ENCODE measurements at places on chromosomes 4 and X.

DNA sequence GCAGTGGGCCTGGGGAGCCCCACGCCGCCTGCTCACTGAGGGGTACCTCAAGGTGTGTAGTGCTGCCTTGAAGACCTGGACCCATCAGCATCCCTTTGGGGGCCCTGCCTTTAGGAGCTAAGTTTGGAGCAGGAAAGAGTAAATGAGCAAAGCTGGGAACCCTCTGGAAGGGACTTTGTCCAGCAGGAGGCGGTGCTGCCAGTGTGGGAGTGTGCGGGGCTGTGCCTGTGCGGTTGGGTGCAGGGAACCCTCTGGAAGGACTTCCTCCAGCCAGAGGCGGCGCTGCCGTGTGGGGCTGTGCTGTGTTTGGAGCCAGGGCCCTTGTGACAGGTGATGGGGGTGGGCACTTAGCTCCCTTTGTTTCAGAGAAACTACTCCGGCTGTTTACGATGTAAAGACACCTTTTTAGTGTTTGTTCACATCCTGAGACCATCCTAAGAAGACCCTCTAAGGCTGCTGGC, 25.8 kb downstream of the RGS12 start:
- DNase-seq: no peak

DNA sequence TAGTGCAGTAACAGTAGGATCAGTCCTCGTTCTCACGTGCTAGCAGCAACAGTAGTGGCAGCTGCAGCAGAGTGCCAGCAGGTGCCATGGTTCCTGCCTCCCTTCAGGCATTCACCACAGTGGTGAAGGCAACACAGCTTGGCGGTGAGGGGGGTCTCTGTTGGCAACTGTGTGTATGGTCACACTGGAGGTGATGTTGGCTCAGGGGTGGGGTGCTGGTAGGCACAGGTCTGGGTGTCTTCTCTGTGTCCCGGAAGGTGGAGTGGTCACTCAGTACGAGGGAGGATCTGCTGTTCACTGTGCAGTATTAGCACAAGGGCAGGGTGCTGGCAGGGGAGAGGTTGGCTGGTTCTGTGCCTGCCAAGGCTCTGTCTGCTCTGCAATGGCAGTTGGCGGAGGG, 671.8 kb downstream of the CCSER1 start:
- DNase-seq: no peak

- DNase-seq: no peak
Measured at GRCh38 chrX:73965833-73966232, 338.1 kb upstream of the ZCCHC13 start.

- no peak for DNase-seq
Measured at GRCh38 chr4:189807031-189807430, 133.6 kb upstream of the FRG1 start.

DNA sequence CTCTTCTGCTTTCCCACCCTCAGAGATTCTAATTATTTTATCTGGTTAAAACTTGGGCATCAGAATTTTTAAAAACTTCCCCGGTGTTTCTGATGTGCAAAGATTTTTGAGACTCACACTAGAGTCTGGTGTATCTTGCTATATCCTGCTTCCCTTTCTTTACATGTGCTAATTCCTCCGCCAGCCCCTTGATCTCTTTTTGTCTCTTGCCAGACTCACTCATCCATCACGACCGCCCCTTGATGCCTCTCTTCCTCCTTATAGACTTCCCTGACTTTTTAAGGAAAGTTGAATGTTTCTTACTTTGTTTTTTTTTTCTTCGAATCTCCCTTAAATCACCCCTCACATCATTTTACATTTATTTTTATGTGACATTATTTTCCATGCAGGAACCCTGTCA, 274.9 kb upstream of the PITX2 start:
- no peak for DNase-seq

- peak; percentile 78 for DNase-seq
Measured at GRCh38 chrX:131752493-131753198, 208.8 kb downstream of the OR13H1 start.

GRCh38 chr4:37666625-37667071, 19.5 kb downstream of the RELL1 start:
- no peak for DNase-seq

DNA sequence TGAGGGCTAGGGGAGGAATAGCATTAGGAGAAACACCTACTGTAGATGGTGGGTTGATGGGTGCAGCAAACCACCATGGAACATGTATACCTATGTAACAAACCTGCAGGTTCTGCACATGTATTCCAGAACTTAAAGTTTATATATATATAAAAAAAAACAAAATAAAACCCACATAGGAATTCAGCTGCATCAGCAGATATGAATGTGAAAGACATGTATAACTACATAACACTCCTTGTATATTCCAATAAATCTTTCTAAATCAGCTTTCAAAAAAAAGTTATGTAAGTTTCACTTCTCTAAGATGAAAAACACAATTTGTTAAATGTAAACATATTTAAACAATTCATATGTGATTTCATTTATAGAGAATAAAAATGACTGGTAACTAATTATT, 6.0 kb downstream of the GC start:
- DNase-seq: no peak

DNA sequence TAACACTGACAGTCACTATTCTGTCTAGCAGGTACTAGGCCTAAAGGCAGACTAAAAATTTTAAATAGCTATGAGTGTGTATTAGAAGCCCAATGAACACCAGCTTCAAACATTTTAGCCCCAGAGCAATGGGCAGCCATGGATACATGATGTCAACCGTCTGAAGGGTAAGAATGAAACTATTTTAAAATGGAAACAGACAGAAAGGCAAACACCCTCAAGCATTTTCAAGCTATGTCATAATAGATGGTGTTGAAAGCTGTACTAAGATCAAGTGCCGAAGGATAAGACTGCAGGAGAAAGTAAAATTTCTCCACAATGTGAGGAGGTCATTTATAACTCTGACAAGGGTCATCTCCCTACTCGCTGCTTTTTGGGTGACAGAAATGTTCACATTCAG, 225.0 kb downstream of the COL25A1 start:
- no peak for DNase-seq

GRCh38 chrX:101219864-101220346, 319 bp downstream of the DRP2 start:
- DNase-seq: no peak

DNA sequence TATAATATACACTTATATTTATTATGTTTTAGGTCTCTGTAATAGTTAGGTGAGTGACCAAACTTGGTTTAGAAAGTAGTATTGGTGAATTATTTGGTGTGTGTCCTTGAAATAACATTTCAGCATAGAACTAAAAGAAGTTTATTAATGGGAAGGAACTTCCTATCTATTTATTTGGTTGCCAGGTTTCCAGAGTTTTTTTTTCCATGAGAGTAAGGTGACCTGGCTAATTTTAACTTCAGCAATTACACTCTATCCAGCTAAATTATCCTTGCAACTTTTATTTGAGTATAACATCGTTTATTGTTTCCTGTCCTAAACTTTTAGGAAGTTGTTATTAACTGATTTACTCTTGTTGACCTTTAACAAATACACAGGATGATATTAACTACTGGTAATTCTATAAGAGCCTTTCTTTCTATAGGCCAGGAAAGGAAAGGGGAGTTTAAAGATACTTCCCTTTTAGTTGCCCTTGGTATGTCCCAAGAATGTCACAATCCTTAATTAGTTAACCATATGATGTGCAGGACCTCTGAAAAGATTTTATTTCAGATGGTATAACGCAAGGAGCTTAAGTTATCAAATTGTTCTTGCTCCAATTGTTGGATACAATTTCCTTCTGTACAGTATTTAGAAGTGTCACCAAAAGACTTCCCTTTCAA, 18.9 kb downstream of the PRDM8 start:
- DNase-seq: no peak

GRCh38 chr4:159018062-159018629, 84.7 kb upstream of the RAPGEF2 start:
- no peak for DNase-seq

- DNase-seq: no peak
Measured at GRCh38 chrX:119094819-119095218, 22.0 kb downstream of the CT47C1 start.

DNA sequence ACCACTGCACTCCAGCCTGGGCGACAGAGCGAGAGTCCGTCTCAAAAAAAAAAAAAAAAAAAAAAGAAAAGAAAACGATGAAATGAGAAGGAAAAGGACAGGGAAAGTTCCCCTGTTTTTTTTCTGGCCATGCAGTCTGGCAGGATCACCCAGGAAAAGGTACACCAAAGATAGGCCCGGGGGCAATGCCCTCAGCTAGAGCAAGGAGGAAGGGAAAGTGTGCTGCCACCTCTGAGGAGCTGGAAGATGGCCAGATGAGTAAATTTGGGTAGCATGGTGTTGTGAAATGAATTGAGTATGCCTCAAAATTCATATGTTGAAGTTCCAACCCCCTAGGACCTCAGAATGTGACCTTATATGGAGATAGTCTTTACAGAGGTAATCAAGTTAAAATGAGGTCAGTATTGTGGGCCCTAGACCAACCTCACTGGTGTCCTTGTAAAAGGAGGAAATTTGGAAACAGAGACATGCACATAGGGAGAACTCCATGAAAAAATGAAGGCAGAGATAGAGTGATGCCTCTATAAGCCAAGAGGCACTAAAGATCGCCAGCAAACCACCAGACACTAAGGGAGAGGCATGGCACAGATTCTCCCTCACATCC, 28.9 kb downstream of the MAOB start:
- no peak for DNase-seq

DNA sequence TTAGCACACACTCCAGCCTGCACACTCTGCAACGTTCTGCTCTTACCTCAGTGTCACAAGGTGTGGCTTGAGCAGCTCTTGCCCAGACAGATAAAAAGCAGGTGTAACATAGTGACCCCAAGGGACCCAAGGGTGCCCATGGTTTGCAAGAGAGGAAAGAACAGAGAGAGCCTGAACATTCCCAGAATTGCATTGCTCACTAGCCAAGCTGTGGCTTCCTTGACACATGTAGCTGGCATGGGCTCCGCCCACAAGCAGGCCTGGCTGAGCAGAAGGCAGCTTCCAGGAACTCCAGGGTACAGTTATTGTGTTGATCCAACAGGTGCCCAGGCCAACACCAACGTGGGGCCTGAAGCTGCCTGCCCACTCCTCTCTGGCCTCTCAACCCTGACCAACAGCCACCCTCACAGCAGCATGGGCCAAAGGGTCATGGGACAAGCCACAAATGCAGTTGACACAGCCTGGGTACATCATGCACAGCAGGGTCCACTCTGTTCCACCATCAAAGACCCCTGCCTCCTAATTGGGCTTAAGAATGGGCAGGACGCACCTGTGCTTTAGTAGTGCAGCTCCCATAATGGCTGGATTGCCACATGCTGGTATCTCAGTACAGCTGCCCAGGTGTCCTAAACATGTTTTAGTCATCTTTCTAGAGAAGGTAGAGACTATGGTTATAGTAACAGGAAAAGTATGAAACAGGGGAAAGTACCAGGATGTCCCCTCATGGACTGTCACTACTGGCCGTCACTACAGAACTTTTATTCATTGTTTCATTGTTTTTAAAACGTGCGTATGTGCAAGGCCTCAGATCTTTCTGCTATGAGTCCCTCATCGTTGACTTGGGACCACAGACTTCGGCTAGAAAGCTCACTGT, 73.7 kb upstream of the ACSL1 start:
- no peak for DNase-seq

- DNase-seq: no peak
Measured at GRCh38 chr4:58688568-58688967, 1578.4 kb upstream of the IGFBP7 start.

- no peak for DNase-seq
Measured at GRCh38 chr4:127155116-127155515, 477.6 kb upstream of the INTU start.

DNA sequence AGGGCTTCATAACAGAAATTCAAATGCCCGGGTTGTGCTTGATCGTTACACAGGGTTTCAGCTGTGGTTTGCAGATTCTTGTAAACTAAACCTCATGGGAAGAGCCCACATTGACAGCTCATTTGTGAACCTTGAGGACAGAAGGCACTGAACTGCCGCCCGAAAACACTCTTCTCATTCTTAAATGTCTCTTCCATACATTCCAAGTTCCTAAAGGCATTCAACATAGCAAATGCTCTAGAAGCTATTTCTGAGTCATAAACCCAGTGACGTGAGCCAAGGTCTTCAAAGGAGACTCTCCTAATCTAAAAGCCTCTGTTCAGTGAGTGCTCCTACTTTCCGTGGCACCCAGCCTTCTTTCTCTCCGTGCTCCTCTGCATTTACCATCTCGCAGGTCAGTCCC, 737.8 kb upstream of the FRG1 start:
- no peak for DNase-seq

- DNase-seq: no peak
Measured at GRCh38 chr4:101279377-101279871, 67.9 kb downstream of the PPP3CA start.

- DNase-seq: no peak
Measured at GRCh38 chr4:62285026-62285425, 1084.9 kb downstream of the ADGRL3 start.

DNA sequence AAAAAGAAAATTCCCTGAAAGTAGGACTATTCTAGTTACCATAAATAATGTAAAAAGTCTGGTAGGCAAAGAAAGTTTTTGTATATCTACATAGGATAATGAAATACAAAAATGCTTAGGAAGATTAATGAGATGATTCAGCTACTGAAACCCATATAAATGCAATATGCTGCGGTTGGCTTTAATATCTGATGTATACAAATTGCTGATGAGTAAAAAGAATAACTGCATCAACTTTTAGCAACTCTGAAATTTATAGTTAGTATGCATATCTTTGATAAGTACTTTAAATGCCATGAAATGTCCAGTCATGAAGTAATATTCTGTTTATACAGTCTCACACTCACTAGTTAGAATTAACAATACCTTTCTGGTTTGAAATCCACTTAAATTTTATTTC, 404.8 kb downstream of the TLL1 start:
- DNase-seq: no peak

GRCh38 chrX:5898463-5898862, 330.2 kb downstream of the NLGN4X start:
- no peak for DNase-seq

GRCh38 chr4:992297-993110, 700 bp downstream of the SLC26A1 start:
- no peak for DNase-seq

GRCh38 chr4:172826346-172826745, 342.3 kb upstream of the GALNT7 start:
- DNase-seq: no peak

DNA sequence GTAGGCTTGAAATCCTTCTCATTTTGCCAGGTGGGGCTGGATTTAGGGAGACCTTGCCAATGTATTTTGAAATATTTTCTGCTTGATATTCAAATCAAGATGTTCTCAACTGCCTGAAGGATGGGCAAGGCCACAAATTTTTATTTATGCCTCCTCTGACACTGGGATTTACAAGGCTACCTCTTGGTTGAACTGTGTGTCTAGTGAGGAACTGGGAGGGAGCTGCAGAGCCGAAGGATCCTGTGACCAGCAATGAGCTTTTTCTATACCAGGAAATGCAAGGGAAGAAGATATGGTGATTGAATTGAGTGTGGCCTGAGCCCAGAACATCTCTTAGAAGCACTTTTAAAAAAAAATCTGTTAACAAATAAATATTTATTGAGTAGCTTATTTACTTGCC, 14.9 kb downstream of the VSIG1 start:
- no peak for DNase-seq

- no peak for DNase-seq
Measured at GRCh38 chrX:130300010-130300282, 31.2 kb upstream of the ZNF280C start.

GRCh38 chrX:96776966-96777365, 92.3 kb downstream of the DIAPH2 start:
- DNase-seq: no peak

Measured in central memory CD4-positive, alpha-beta T cell (primary cell).